ENCODE measurements at places on chromosomes 4 and X.

DNA sequence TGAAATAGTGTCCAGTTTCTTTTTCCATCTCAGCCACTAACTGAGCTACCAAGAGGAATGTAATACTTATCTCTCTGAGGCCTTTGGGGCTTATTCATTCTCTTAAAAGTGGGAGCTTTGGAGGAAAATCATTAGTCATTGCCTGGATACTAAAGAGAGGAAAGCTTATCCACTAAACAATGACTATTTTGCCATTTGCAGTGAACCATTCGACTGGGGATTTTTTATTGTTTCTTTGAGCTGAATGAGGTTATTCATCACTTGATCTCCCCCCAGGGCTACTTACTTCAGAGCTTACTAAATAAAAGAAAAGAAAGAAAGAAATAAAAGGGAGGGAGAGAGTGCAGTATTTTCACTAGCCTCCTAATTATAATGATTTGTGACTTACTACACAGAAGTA is 1329.5 kb upstream of the TENM3 start:
- no peak for DNase-seq

- DNase-seq: no peak
Observed at GRCh38 chrX:131970347-131970746, 52.8 kb upstream of the STK26 start.

- DNase-seq: no peak
Observed at GRCh38 chr4:121737846-121738554, 27.0 kb downstream of the SMIM43 start.

GRCh38 chr4:126807132-126807531 is 825.6 kb upstream of the INTU start:
- DNase-seq: no peak

DNA sequence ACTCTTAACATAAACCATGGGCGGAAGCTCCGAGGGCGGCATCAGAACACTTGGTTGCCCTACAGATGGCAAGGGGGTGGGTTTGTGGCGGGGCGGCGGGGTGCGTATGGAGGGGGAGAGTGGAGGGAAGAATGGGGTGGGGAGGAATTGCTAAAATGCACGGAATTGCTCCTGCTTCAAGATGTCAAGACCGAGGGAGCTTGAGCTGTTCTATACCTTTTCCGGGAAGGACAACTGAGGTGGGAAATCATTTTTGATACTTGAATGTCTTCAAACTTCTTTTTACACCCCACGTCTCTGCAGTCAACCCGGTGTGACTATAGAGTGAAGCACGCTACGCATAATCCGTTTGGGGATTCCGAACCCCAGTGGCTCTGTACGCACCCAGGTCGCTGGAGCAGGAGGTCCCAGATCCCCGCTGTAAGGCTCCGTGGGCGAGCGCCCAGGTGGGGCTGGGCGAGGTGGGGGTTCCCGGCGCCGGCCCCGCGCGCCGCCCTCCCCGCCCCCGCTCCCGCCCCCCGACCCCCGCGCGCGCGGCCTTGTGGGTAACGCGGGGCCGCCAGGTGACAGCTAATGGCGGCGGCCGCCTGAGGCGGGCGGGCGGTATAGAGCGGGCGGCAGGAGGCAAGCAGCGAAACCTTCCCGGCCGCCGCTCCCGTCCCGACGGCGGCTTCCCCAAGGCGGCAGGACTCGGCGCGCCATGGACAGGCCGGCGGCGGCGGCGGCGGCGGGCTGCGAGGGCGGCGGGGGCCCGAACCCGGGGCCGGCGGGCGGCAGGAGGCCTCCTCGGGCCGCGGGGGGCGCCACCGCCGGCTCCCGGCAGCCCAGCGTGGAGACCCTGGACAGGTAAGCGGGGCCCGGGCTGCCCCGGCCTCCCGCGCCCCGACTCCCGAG is at the start of gene MTMR1:
Gene MTMR1 (plus strand): TSS at position 566 of the 894 bp plus-strand sequence. CDS start 135 bp downstream, at position 701.
- peak; percentile 56 for DNase-seq

- DNase-seq: no peak
Observed at GRCh38 chr4:2443061-2443730, 24.4 kb downstream of the CFAP99 start.

DNA sequence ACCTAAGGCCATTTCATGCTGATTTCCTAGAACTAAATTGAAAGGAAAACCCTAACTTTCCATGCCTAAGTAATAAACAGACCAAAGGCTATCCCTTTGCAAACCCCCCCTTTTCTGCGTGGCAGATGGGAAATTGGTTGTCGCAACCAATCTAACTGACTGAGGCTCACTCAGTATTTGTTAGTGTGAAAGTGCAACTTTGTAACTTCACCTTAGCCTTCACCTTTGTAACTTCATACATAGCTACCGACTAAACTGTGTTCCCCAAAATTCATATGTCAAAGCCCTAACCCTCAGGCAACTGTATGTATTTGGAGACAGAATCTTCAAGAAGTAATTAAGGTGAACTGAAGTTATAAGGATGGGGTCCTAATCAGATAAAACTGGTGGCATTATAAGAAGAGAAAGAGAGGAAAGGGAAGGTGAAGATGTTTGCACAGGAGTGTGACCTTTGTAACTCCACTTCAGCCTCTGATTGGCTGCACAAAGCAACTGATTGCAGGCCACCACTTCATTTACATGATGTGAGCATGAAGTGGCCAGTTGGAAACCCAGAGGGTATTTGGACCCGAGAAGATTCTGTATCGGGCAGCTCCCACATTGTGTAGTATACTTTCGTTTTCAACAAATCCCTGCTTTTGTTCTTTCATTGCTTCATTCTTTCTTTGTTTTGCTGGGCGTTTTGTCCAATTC is 4.9 kb upstream of the TMEM33 start:
- no peak for DNase-seq

- DNase-seq: peak; percentile 38
Observed at GRCh38 chrX:24479924-24480323, 14.8 kb downstream of the PDK3 start.

GRCh38 chr4:114547340-114548134 is 51.1 kb upstream of the UGT8 start:
- no peak for DNase-seq

- no peak for DNase-seq
Observed at GRCh38 chr4:155208258-155209054, at the start of gene NPY2R. TSS of gene NPY2R (plus strand) at chr4:155208636. CDS start at chr4:155213940, 5,304 bp downstream.

GRCh38 chr4:41072021-41072777 is 142.1 kb downstream of the APBB2 start:
- DNase-seq: no peak

DNA sequence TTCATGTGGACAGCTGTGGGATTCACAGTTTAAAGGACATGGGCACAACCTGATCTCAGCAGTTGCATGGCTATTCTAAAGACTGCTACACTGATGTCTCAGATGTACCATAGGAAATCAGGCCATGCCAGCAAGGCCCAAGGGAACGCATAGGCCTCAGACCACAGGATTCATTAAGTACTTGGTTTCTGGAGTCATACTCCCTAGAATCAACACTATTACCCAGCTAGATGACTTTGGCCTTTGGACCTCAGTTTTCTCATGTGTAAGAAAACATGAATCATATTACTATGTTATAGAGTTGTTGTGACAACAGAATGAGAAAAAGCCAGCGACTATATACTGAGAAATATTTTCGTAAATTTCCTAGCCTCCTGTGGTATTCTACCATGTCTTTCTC is 67.9 kb downstream of the NHS start:
- DNase-seq: no peak

- no peak for DNase-seq
Observed at GRCh38 chrX:10617999-10618351, 2.4 kb downstream of the MID1 start.

- DNase-seq: no peak
Observed at GRCh38 chr4:37805091-37805490, 21.4 kb upstream of the PGM2 start.

DNA sequence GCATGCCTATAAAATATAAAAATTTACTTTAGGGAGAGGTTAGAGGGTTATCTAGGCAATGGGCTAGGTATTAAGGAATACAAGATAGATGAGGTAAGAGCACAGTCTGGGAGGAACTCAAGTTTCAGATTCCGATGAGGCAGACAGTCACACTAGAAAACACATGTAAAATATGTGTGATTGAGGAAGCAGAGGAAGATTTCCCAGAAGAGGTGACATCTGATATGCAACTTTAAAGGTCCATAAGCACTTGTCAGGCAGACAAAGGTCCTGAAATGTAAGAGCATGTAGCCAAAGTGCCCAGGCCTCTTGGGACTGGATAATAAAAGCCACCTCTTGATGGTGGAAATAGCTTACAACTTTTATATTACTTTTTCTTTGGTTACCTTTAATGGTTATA is 81.1 kb upstream of the AADAT start:
- no peak for DNase-seq

DNA sequence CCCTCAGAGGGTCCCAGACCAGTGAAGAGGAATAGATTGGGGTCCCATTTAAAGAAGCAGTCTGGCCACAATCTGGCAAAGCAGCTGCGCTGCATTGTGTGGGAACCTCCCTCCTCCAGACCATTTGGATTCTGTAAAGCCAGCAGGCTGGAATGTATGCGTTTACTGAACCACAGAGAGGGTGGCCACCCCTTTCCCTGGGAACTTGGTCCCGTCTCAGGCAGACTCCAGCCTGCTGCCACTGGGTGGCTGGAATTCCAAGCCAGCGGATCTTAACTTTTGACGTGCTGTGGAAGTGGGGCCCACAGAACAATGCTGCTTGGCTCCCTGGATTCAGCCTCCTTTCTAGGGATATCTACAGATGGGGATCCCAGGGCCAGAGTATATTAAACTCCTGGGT is 307.2 kb downstream of the DACH2 start:
- DNase-seq: no peak

GRCh38 chrX:16511796-16512776 is 137.9 kb upstream of the S100G start:
- DNase-seq: no peak

DNA sequence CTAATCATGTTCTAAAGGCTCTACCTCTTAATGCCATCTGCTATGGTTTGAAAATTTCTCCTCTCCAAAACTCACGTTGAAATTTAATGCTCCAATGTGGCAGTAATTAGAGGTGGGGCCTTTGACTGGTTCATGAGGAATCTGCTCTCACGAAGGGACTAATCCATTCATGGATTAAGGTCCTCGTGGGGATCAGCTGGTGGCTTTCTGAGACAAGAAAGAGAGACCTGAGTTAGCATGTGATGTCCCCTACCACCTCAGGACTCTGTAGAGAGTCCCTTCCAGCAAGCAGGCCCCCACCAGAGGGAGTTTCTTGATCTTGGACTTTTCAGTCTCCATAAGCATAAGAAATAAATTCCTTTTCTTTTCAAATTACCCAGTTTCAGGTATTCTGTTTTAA is 65.3 kb downstream of the WDFY3 start:
- DNase-seq: no peak

- no peak for DNase-seq
Observed at GRCh38 chr4:147589586-147589985, 27.6 kb upstream of the TMEM184C start.

DNA sequence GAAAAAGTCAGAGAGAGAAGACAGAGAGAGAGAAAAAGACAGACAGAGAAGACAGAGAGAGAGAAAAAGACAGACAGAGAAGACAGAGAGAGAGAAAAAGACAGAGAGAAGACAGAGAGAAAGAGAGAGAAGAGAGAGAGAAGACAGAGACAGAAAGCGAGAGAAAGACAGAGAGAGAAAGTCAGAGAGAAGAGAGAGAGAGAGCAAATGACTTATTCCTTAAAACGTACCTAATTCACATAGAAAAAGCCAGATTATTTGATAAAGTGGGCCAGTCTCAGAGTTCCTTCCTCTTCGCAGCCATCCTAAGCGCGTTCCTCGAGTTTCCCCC is 7.4 kb upstream of the SHOX start:
- DNase-seq: no peak

GRCh38 chrX:47643926-47644325 is 6.4 kb downstream of the ELK1 start:
- no peak for DNase-seq

Data from stimulated activated CD4-positive, alpha-beta T cell treated with anti-CD3 and anti-CD28 coated beads, Interleukin-12 subunit alpha, Interleukin-12 subunit beta, amount 100 ng/mL, for 4 hours (primary cell).